Epithelial cell of umbilical artery (primary cell): ENCODE measurements at places on chromosomes 7 and 10. TPM values are rescaled to one million over a fixed set of nuclear protein-coding genes. Genes with fewer than 3 reads are reported as not detected.

The DPP6 gene
- not detected in 2 replicates for total RNA-seq

The CABCOCO1 gene
- 0.97 TPM in 1 of 2 replicates, not detected in the other for total RNA-seq

The CPA5 gene
- total RNA-seq, result not detected in 2 replicates

The PPIF gene
- total RNA-seq, result 16.1 and 17.2 TPM in 2 replicates

The JAZF1 gene
- total RNA-seq, result 3.9 and 4.7 TPM in 2 replicates

The CACNB2 gene
- total RNA-seq, result not detected in 2 replicates

The ENTPD1 gene
- 16.0 and 24.0 TPM in 2 replicates for total RNA-seq

The LRCH4 gene
- 9.3 and 13.3 TPM in 2 replicates for total RNA-seq

The SEC31B gene
- total RNA-seq, result 0.97 and 2.0 TPM in 2 replicates

The DPY19L1 gene
- 67.2 and 70.2 TPM in 2 replicates for total RNA-seq

The ASB4 gene
- total RNA-seq, result not detected in 2 replicates

The IQUB gene
- 0.15 and 0.32 TPM in 2 replicates for total RNA-seq

The TUBB8 gene
- 0.61 TPM in 1 of 2 replicates, not detected in the other for total RNA-seq

The EBLN1 gene
- total RNA-seq, result not detected in 2 replicates

The ZNF853 gene
- total RNA-seq, result 0.15 and 0.97 TPM in 2 replicates

The FRMD4A gene
- total RNA-seq, result 35.9 and 107 TPM in 2 replicates

The UPK3B gene
- not detected in 2 replicates for total RNA-seq

The EIF4EBP2 gene
- total RNA-seq, result 14.4 and 15.3 TPM in 2 replicates

The SDK1 gene
- total RNA-seq, result 0.32 and 2.7 TPM in 2 replicates

The TMEM139 gene
- under 0.01 and 0.61 TPM in 2 replicates for total RNA-seq

The GCK gene
- 0.15 and 1.3 TPM in 2 replicates for total RNA-seq

The CFAP58 gene
- 0.15 and 0.65 TPM in 2 replicates for total RNA-seq

The FZD1 gene
- 0.97 and 2.4 TPM in 2 replicates for total RNA-seq

The TMEM225B gene
- total RNA-seq, result under 0.01 TPM in 1 of 2 replicates, not detected in the other

The RAMP3 gene
- total RNA-seq, result not detected in 2 replicates
